ENCODE measurements at places on chromosomes 3 and 15. TPM values are rescaled to one million over a fixed set of nuclear protein-coding genes. Genes with fewer than 3 reads are reported as not detected.
A peak's percentile ranks its signal among the peaks of the same experiment; 100 is the strongest.

CKMT1A gene
- total RNA-seq: not detected

DZIP1L gene
- not detected for total RNA-seq

TRIM42 gene
- not detected for total RNA-seq

TPRG1 gene
- total RNA-seq: 5.0 TPM

GOLGA6B gene
- not detected for total RNA-seq

CHRNA5 gene
- total RNA-seq: 4.4 TPM

DNA sequence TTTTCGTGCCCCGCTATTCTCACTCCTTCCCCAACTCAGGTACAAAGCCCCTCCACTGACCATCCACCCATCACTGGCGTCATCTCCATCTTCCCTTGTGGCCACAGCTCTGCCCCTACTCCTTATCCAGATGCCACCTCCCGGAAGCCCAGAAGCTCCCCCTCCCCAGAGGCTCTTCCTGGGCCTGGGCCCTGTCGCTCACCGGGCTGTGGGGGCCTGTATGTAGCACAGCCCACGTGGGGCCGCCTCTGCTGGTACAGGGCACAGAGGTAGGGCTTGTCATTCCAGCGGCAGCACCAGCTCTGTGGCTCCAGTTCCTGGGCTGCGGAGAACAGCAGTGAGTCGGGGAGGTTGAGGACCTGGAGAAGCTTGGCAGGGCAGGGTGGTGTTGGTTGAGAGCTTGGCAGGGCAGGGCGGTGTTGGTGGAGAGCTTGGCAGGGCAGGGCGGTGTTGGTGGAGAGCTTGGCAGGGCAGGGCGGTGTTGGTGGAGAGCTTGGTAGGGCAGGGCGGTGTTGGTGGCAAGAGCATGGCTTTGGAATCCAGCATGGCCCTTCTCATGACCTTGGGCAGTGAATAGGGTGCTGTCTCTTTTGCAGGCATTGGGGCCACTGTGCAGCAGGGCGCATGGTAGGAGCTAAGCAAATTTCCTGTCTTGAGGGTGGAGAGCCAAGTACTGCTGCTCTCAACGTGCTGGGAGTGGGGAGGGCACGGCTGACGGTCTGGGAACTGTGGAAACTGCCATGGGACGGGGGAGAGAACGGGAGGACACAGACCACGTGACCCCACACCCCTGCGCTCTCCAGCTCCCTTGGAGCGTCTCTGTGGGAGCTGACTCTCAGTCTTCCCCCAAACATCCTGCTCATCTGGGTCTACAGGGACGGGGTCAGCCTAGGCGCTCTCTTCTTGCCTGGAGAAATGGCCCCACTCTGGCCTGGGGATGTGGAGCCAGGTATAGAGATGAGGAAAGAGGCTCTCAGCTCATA, 43.4 kb downstream of the MUC20 start:
- no peak for DNase-seq
- H3K4me1 ChIP-seq: no peaks in the 10 kb centered on the region
- no peaks in the 10 kb centered on the region for H3K36me3 ChIP-seq

GRCh38 chr3:12345584-12346494, 57.0 kb downstream of the PPARG start:
- peaks cover 38% of the 10 kb centered on the region for H3K27me3 ChIP-seq
- no peak for DNase-seq
- H3K4me1 ChIP-seq: no peaks in the 10 kb centered on the region
- no peaks in the 10 kb centered on the region for H3K36me3 ChIP-seq

GRCh38 chr3:183491109-183491922, 62.9 kb upstream of the MCF2L2 start:
- H3K27ac ChIP-seq: no peak overlapping the region
- DNase-seq: no peak
- no peaks in the 10 kb centered on the region for H3K4me1 ChIP-seq
- peaks cover 7% of the 10 kb centered on the region for H3K36me3 ChIP-seq
- H3K27me3 ChIP-seq: no peaks in the 10 kb centered on the region

DNA sequence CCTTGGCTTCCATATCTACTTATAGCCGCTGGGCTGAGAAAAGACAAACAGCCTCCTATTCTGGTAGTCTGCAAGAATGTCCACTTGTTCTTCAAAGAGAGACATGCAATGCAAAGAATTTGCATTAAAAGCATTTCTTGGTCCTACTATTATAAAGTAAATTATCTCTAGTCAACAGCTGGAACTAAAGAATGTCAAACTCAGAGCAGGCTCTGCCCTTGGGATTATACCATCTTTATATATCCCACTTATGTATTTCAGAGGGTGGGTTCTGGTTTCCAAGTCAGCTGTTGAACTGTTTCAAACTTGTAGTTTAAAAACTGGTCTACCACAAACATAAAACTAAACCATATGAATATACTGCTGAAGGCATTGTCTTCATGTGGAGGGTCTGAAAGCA, 7.0 kb upstream of the ACTC1 start:
- no peak overlapping the region for H3K27ac ChIP-seq
- H3K27me3 ChIP-seq: peaks cover 13% of the 10 kb centered on the region
- no peaks in the 10 kb centered on the region for H3K4me1 ChIP-seq
- DNase-seq: no peak

DNA sequence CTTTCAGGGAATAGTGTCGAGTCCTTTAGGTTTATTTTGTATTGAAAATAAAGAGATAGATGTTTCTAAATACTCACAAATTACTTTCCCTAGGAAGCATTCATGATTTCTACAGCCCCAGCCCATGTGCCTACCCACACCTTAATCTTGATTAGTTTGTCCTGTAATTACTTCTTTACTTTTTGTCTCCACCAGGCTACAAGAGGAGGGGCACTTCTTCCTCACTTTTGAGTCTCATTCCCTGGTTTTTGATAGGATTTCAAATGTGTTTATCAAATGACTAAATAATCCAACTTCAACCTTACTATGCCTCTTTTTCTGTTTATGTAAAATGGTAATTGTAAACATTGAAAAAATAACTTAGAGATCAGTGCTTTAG, 1.8 kb downstream of the PXK start:
- DNase-seq: no peak
- H3K27me3 ChIP-seq: no peaks in the 10 kb centered on the region
- peak overlapping the region; percentile 99 for H3K27ac ChIP-seq
- H3K4me1 ChIP-seq: peaks cover 26% of the 10 kb centered on the region
- peaks cover 16% of the 10 kb centered on the region for H3K36me3 ChIP-seq

- no peak overlapping the region for H3K4me3 ChIP-seq
- peaks cover 17% of the 10 kb centered on the region for H3K4me1 ChIP-seq
- no peaks in the 10 kb centered on the region for H3K36me3 ChIP-seq
- no peak overlapping the region for H3K27ac ChIP-seq
Observed at GRCh38 chr3:136106101-136106500, 90.0 kb downstream of the MSL2 start.

All from natural killer cell treated with Interleukin-12 subunit alpha and Interleukin-12 subunit beta and Interleukin-15 and Interleukin-18, amount 100 ng/mL, for 72 hours (primary cell).